ENCODE measurements at places on chromosomes 2 and 18.

- DNase-seq: no peak
- no peaks in the 10 kb centered on the region for H3K27me3 ChIP-seq
- no peaks in the 10 kb centered on the region for H3K36me3 ChIP-seq
- H3K27ac ChIP-seq: no peak overlapping the region
These were observed 410.6 kb downstream of the PIK3C3 start for GRCh38 chr18:42365591-42365990.

DNA sequence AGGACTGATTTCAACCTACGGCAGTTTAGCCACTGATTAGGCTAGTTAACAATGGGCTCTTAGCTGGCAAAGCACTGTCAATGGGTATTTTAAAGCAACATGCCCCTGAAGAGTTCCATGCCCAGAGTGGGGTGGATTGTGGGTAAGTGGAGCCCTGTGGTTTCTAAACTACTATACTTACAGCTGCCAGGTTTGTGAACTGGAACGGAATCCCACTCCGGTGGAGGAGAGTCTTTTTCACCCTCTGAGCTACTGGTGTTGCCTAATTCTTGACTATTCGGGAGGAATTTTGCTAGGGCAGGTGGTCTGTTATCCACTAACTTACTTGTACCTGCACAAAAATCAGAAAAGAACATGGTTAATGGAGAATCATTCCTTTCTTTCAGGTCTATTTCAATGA, 52.6 kb downstream of the ZAP70 start:
- H3K27me3 ChIP-seq: no peaks in the 10 kb centered on the region
- H3K4me1 ChIP-seq: peaks cover 21% of the 10 kb centered on the region
- peaks cover 14% of the 10 kb centered on the region for H3K36me3 ChIP-seq
- DNase-seq: no peak
- no peak overlapping the region for H3K4me3 ChIP-seq
- no peak overlapping the region for H3K27ac ChIP-seq

- peaks cover 2% of the 10 kb centered on the region for H3K27me3 ChIP-seq
- no peak overlapping the region for H3K4me3 ChIP-seq
- no peak for DNase-seq
- no peaks in the 10 kb centered on the region for H3K4me1 ChIP-seq
- H3K36me3 ChIP-seq: no peaks in the 10 kb centered on the region
These were observed 466.5 kb upstream of the ID2 start for GRCh38 chr2:8215159-8215863.

DNA sequence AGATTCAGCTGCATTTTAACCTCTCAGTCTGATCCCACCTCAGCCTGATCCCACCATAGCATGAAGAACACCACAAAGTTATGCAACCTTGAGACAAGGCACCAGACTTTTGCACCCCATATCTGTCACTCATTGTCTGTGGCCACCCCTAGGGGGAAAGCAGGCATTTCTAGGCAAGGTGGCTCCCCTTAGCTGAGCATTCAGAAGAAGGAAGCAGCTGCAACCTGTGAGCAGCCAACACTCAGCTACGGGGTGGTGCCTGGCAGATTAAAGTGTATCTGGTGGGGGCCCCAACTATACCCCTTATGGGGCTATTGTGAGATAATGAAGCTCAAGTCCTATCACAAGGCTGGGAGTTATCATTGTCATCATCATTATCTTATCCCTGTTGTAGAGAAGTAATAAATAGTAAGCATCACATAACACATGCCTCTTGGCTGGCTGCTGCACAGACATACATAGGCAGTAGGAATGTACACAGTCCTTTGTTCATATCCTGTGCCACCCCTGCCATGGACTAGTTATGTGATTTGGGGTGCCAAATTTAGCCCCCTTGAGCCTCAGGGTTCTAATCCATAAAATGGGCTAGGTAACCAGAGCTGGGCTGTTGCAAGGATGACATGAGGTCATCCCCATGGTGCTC, 20.6 kb upstream of the TMEM163 start:
- H3K27ac ChIP-seq: no peak overlapping the region
- H3K27me3 ChIP-seq: peaks cover 7% of the 10 kb centered on the region
- no peaks in the 10 kb centered on the region for H3K36me3 ChIP-seq
- H3K4me3 ChIP-seq: no peak overlapping the region
- no peaks in the 10 kb centered on the region for H3K4me1 ChIP-seq

DNA sequence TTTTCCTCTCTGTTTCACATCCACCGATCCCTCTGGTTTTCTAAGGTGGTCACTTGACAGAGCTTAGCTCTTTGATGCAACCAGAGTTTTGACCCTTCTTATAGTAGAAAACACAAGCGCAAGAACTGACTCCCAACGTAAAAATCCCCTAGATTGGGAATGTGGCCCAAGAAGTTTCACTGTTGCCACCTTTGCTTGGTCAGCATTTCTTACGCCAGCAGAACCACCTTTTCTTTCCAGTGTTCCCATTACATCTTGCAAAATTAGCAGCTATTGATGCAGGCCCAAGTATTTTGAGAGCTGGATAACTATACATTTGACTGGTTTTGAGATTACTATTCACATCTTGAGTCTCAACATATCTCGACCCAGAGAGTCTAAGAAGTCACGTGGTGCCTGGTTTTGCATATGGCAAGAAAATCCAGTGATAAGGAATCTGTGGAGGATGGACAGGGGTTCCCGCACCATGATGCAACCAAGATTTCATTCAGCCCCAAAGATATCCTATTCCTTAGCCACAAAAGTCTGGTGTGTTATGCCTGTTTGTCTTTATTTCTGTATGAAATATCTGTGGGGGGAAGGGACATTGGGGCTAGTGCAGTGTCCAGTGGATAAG, 37.9 kb downstream of the FBLN7 start:
- H3K36me3 ChIP-seq: no peaks in the 10 kb centered on the region
- H3K27ac ChIP-seq: no peak overlapping the region
- H3K4me3 ChIP-seq: no peak overlapping the region
- H3K4me1 ChIP-seq: peaks cover 52% of the 10 kb centered on the region

DNA sequence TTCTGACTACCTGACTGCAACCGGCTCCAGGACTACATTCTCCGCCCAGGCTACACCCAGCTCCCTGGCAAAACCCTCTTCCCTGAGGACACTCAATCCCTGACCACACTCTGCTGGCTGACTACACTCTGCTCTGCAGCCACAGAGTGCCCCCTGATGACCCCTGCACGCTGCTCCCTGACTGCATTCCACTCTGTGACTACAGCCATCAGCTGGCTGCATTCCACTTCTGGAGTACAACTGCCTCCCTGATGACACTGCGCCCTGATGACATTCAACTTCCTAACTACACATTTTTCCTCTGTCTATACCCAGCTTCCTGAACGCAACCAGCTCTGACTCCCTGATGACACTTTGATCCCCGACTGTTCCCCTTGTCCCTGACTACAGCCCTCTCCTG, 71.3 kb upstream of the NRXN1 start:
- H3K4me1 ChIP-seq: no peaks in the 10 kb centered on the region
- H3K27me3 ChIP-seq: no peaks in the 10 kb centered on the region
- no peak for DNase-seq
- H3K36me3 ChIP-seq: no peaks in the 10 kb centered on the region

DNA sequence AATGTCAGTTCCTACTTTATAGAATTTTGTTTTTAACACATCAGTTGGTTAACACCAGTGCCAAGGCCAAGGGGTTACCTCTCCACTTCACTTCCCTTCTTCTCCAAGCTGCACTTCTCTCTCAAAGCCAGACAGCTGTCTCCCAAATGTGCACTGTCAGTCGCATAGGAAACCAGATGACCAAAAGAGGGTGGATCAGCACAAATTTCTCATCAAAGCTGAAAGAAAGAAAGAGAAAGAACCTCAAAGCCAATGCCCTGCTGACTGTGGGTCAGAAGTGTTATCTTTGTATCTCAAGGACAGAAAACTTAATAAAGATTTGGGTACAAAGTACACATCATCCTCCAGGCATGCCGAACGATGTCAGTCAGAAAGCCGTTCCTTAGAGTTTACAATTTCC, 32.2 kb downstream of the SPATS2L start:
- H3K36me3 ChIP-seq: no peaks in the 10 kb centered on the region
- H3K4me3 ChIP-seq: no peak overlapping the region
- H3K4me1 ChIP-seq: no peaks in the 10 kb centered on the region
- no peaks in the 10 kb centered on the region for H3K27me3 ChIP-seq
- no peak for DNase-seq

GRCh38 chr18:62277045-62277444, 48.1 kb upstream of the TNFRSF11A start:
- H3K27ac ChIP-seq: no peak overlapping the region
- H3K4me1 ChIP-seq: peaks cover 16% of the 10 kb centered on the region
- no peak for DNase-seq
- H3K4me3 ChIP-seq: no peak overlapping the region

DNA sequence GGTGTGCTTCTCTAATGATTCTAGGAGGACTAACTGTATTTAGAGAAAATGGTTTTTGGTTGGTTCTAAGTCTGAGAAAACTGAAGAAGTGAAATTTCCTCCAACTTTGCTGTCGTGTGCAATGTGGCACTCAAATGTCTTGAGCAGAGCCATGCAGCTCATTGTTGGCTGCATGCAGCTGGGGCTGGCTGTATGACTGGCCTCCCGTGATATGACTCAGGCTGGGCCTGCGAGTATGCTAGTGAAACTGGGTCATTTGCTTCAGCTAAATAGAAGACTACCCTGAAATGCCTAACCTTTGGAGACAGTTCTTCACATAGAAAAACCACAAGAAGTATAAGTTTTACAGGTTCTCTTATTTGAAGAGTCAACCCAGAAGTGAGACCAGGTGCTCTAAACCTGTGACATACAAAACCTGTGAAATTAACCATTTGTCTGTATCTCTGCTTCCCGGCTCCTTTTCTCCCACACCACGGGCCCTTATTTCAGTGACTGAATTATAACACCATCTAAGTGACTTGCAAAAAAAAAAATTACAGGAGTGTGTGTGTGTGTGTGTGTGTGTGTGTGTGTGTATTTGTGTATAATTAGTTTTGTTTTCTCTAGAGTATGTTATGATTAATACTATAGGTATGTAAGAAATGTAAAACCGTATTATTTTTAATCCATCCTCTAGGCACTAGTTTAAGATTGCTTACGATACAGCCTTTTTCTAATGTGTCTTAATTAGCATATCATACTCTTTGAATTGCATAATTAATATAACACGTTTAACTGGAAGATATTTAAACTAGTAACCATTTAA, 15.9 kb downstream of the POLI start:
- H3K36me3 ChIP-seq: peaks cover 46% of the 10 kb centered on the region
- peak; percentile 86 for DNase-seq
- peaks cover 18% of the 10 kb centered on the region for H3K4me1 ChIP-seq
- H3K4me3 ChIP-seq: no peak overlapping the region
- H3K27ac ChIP-seq: peak overlapping the region; percentile 17

GRCh38 chr2:239044336-239044735, 196.5 kb downstream of the TWIST2 start:
- no peaks in the 10 kb centered on the region for H3K27me3 ChIP-seq
- no peak overlapping the region for H3K4me3 ChIP-seq
- DNase-seq: no peak
- H3K36me3 ChIP-seq: peaks cover 2% of the 10 kb centered on the region
- H3K4me1 ChIP-seq: no peaks in the 10 kb centered on the region
- no peak overlapping the region for H3K27ac ChIP-seq

GRCh38 chr2:202169832-202170424, 68.5 kb downstream of the SUMO1 start:
- no peak overlapping the region for H3K27ac ChIP-seq
- no peak overlapping the region for H3K4me3 ChIP-seq
- H3K27me3 ChIP-seq: peaks cover 10% of the 10 kb centered on the region
- peaks cover 20% of the 10 kb centered on the region for H3K4me1 ChIP-seq

DNA sequence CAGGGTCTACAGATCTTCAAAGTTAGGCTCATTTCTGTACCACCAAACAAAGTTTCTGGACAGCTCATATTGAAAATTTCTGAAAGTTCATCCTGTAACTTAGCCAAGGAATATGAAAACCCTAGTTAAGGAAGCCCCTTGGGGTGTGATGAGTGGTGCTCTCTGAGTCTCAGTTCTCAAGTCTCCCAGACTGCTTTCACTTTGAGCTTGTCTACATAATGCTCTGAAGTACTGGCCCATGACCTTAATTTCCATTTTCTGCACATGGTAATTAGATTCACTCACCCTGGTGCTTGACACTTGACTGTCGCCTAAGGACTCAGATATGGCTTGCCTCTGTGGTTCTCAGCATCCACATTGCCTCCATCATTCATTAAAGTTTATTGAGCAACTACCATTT, 51.7 kb upstream of the SATB2 start:
- H3K27ac ChIP-seq: no peak overlapping the region
- no peaks in the 10 kb centered on the region for H3K4me1 ChIP-seq
- H3K27me3 ChIP-seq: peaks cover 8% of the 10 kb centered on the region
- DNase-seq: no peak

- H3K4me3 ChIP-seq: peak overlapping the region; percentile 68
- H3K36me3 ChIP-seq: no peaks in the 10 kb centered on the region
- H3K4me1 ChIP-seq: peaks cover 57% of the 10 kb centered on the region
- peaks cover 81% of the 10 kb centered on the region for H3K27me3 ChIP-seq
These were observed 2.2 kb downstream of the GAD1 start for GRCh38 chr2:170818752-170819470.

- no peaks in the 10 kb centered on the region for H3K27me3 ChIP-seq
- H3K4me1 ChIP-seq: peaks cover 34% of the 10 kb centered on the region
- H3K36me3 ChIP-seq: no peaks in the 10 kb centered on the region
- no peak overlapping the region for H3K4me3 ChIP-seq
These were observed 16.3 kb upstream of the ITGA4 start for GRCh38 chr2:181440919-181441318.

DNA sequence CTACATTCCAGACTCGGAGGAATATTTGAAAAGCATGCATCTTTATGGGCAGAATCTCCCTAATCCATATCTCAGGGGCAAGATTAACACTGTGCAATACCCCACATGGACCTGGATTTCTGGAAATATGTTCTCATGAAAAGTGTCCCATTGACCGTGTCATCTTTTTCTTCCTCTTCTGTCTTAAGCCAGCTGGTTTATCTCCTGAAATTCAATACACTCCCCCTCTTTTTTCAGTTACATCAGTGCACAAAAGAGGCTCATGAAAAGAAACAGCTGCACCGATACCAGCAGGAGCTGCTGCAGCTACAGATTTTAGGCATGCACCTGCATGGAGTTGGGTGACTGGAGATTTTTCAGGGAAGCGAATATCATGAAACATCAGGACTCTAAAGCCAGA, 117.2 kb downstream of the SLC4A3 start:
- peaks cover 5% of the 10 kb centered on the region for H3K27me3 ChIP-seq
- no peak overlapping the region for H3K4me3 ChIP-seq
- H3K27ac ChIP-seq: no peak overlapping the region
- H3K4me1 ChIP-seq: no peaks in the 10 kb centered on the region
- no peaks in the 10 kb centered on the region for H3K36me3 ChIP-seq
